ENCODE measurements at places on chromosomes 6 and 20. TPM values are rescaled to one million over a fixed set of nuclear protein-coding genes. Genes with fewer than 3 reads are reported as not detected.

DNA sequence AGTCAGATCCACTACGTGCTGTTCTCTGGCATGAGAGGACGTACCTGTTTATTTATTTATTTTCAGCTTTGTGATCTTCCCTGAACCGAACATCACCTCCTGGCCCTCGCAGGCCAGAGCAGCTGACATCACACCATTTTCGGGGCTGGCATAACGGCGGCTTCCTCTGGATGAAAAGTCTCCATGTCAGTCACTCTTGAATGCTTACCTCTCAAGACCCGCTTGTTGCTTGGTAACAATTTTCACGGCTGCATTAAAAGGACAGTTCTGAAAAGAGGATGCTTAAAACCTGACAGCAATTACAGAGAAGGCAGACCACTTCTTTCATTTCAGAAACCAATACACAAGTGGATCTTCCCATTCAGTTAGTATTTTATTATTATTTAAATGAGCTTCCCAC is 159.8 kb upstream of the CDH4 start:
- H3K36me3 ChIP-seq, result no peaks in the 10 kb centered on the region
- H3K4me1 ChIP-seq, result no peaks in the 10 kb centered on the region
- H3K27me3 ChIP-seq, result no peaks in the 10 kb centered on the region
- H3K27ac ChIP-seq, result no peak overlapping the region
- DNase-seq, result no peak

- no peaks in the 10 kb centered on the region for H3K27me3 ChIP-seq
- H3K27ac ChIP-seq, result no peak overlapping the region
- no peaks in the 10 kb centered on the region for H3K36me3 ChIP-seq
- DNase-seq, result no peak
Measured at GRCh38 chr6:14520029-14520428, 402.5 kb downstream of the CD83 start.

The KLHDC3 gene
- 76.6 TPM for total RNA-seq

The E2F1 gene
- total RNA-seq, result 77.5 TPM

DNA sequence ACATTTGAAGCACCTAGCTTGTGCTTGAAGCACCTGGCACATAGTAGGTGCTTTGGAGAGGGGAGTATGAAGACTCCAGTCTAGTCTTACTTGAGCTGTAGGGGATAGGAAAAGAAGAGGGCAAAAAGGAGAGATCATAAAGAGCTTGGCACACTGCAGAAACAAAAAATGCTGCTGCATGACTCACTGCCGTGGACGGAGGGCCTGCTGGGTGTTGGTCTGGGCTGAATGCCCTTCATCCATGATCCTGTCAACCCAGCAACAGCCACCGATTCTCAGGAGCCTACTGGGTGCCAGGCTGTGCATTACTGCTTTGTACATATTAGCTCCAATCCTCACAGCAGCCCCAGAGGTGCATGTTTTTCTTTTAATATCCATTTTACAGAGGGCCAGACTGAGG is 6.0 kb downstream of the PDYN start:
- H3K27me3 ChIP-seq, result peaks cover 17% of the 10 kb centered on the region
- no peaks in the 10 kb centered on the region for H3K4me1 ChIP-seq
- no peak overlapping the region for H3K27ac ChIP-seq
- H3K4me3 ChIP-seq, result no peak overlapping the region

GRCh38 chr6:34340906-34341480 is 51.5 kb downstream of the NUDT3 start:
- no peak overlapping the region for H3K27ac ChIP-seq
- peaks cover 7% of the 10 kb centered on the region for H3K36me3 ChIP-seq
- H3K4me1 ChIP-seq, result peaks cover 31% of the 10 kb centered on the region
- no peaks in the 10 kb centered on the region for H3K27me3 ChIP-seq
- no peak for DNase-seq
- no peak overlapping the region for H3K4me3 ChIP-seq

The SLC26A8 gene
- total RNA-seq, result not detected

The C20orf141 gene
- total RNA-seq, result not detected

DNA sequence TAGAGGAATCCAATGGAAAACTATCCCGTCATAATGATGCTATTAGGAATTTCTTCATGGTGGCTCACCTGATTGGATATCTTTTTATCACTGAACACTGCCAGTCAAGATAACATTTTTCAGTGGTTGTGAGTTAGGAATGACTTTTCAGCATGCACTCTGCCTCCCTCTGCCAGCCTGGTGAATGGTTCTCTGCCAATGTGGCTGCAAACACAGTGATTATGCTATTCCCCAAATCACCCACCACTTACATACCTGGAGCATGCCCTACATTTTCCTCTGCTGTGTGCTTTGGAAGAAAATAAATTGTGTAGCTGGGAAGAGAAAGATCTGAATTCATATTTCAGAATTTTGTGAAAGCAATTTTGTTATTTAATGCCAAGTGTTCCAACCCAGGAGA is 102.6 kb upstream of the LAMP5 start:
- DNase-seq, result no peak
- no peaks in the 10 kb centered on the region for H3K36me3 ChIP-seq
- H3K27ac ChIP-seq, result no peak overlapping the region
- H3K27me3 ChIP-seq, result no peaks in the 10 kb centered on the region
- no peak overlapping the region for H3K4me3 ChIP-seq
- H3K4me1 ChIP-seq, result no peaks in the 10 kb centered on the region

DNA sequence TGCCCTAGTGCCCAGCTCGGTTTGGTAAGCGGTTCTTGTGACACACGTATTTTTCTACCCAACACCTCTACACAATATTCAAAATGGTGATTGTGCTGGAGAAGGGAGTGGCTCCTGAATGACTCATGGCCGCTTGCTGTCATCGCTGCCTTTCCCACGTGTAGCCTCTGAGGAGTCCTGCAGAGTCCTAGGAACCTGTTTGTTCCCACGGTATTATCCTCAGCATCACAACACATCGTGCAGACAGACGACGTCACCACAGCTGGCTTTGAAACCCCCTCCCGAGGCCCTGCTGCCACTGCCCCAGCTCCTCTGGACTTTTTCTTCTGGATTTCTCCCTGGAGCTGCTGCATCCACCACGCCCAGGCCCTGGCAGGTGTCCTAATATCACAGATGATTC is 353.5 kb downstream of the SMOC2 start:
- H3K4me3 ChIP-seq, result no peak overlapping the region
- DNase-seq, result no peak
- no peak overlapping the region for H3K27ac ChIP-seq
- H3K36me3 ChIP-seq, result no peaks in the 10 kb centered on the region
- no peaks in the 10 kb centered on the region for H3K4me1 ChIP-seq

GRCh38 chr20:8709627-8710026 is 359.3 kb upstream of the PLCB4 start:
- H3K4me1 ChIP-seq, result no peaks in the 10 kb centered on the region
- H3K27ac ChIP-seq, result no peak overlapping the region
- H3K4me3 ChIP-seq, result no peak overlapping the region

The KHDC1 gene
- 6.4 TPM for total RNA-seq

- no peak overlapping the region for H3K4me3 ChIP-seq
- no peak for DNase-seq
- H3K27ac ChIP-seq, result no peak overlapping the region
- H3K27me3 ChIP-seq, result peaks cover 17% of the 10 kb centered on the region
- H3K4me1 ChIP-seq, result no peaks in the 10 kb centered on the region
Measured at GRCh38 chr6:138383776-138384175, 6.1 kb downstream of the SMIM28 start.

The BANF2 gene
- not detected for total RNA-seq

DNA sequence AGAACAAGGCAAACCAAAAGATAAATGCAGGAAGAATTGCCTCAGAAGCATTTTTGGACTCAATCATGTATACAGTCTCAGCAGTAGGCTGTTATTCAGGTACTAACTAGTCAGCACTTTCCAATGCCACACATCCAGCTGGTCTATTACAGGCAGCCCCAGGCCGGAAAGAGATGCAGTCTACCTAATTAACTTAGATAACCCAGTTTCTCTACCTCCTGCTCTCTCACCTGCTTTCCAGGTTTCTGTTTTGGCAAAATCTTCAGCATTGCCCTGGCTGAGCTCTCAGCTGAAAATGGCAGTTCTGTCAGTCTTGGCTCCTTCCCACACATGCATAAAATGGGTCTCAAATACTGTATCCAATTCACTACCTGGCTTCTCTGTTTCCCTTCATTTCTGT is 101.3 kb upstream of the UFL1 start:
- peaks cover 4% of the 10 kb centered on the region for H3K27me3 ChIP-seq
- DNase-seq, result no peak
- H3K27ac ChIP-seq, result no peak overlapping the region
- H3K36me3 ChIP-seq, result no peaks in the 10 kb centered on the region

The SLC35F1 gene
- total RNA-seq, result not detected

- peaks cover 21% of the 10 kb centered on the region for H3K27me3 ChIP-seq
- H3K4me3 ChIP-seq, result no peak overlapping the region
- no peaks in the 10 kb centered on the region for H3K36me3 ChIP-seq
- H3K4me1 ChIP-seq, result peaks cover 7% of the 10 kb centered on the region
- H3K27ac ChIP-seq, result no peak overlapping the region
- no peak for DNase-seq
Measured at GRCh38 chr20:64103871-64104666, 3.3 kb downstream of the NPBWR2 start.

- no peak overlapping the region for H3K27ac ChIP-seq
- H3K4me1 ChIP-seq, result peaks cover 19% of the 10 kb centered on the region
- H3K4me3 ChIP-seq, result no peak overlapping the region
- H3K36me3 ChIP-seq, result no peaks in the 10 kb centered on the region
- H3K27me3 ChIP-seq, result peaks cover 74% of the 10 kb centered on the region
- no peak for DNase-seq
Measured at GRCh38 chr6:1383729-1384548, 5.4 kb upstream of the FOXF2 start.

DNA sequence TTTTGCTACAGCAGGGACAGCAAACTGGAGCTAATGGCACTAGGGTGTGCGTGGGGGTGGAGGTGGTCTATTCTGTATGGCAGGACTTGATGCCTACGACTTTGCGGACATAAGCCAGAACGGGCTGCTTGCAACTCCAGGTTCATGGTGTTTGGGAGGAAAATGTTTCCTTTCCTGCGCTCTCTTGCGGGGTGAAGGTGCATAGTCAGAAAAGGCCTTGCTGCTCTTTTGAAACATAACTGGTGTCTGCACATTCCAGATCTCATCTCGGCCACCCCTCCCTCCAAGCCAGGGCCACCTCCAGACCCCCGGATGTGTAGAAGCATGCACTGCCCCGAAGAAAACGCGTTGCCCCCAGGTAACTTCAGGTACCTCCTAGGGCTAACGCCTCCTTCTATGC is 8.1 kb downstream of the FOXA2 start:
- H3K27ac ChIP-seq, result no peak overlapping the region
- no peak for DNase-seq
- H3K4me3 ChIP-seq, result no peak overlapping the region
- no peaks in the 10 kb centered on the region for H3K36me3 ChIP-seq

The RIMS1 gene
- total RNA-seq, result not detected

The STX11 gene
- 24.7 TPM for total RNA-seq

DNA sequence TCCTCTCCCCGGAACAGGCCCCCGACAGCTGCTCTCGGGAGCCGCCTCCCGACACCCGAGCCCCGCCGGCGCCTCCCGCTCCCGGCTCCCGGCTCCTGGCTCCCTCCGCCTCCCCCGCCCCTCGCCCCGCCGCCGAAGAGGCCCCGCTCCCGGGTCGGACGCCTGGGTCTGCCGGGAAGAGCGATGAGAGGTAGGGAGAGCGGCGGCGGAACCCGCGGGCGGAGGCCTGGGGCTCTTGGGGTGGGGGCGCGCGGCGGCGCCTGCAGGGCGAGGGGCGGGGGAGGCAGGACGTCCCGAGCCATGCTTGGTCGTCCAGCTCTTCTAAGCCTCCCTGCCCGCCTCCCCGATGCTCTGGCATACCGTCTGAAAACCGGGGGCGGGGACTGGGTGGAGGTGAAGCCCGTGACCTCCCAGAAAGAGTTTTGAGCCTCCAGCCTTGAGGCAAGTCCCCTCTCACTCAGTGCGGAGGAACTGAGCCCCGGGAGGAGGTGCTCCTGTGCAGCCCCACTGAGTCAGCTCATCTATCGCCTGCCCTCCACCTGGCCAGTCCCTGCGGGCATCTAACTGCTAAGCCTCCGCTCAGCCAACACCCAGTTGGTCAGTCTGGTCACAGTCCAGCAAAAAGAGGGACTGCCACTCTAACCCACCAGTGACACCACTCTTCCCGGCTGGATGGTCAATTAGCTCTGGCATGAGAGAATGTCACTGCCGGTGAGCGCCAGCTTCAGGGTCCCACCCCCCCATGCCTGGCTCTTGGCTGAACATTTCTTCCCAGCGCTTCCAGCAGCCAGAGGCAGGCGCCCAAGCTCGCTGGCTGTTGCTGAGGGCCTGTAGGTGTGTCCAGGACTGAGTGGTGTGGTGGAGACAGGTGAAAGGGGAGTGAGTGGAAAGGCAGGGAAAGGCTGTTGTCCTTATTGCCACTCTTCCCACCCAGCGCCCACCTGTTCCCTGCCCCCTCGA is 482 bp downstream of the DDR1 start:
- H3K4me1 ChIP-seq, result peaks cover 41% of the 10 kb centered on the region
- DNase-seq, result peak; percentile 25
- no peaks in the 10 kb centered on the region for H3K36me3 ChIP-seq
- H3K4me3 ChIP-seq, result peak overlapping the region; percentile 77

- H3K36me3 ChIP-seq, result peaks cover 59% of the 10 kb centered on the region
- peaks cover 13% of the 10 kb centered on the region for H3K4me1 ChIP-seq
- H3K4me3 ChIP-seq, result no peak overlapping the region
Measured at GRCh38 chr6:166933396-166933795, 23.0 kb downstream of the RNASET2 start.

The SLC35D3 gene
- total RNA-seq, result not detected

The ARFGEF3 gene
- 0.22 TPM for total RNA-seq

DNA sequence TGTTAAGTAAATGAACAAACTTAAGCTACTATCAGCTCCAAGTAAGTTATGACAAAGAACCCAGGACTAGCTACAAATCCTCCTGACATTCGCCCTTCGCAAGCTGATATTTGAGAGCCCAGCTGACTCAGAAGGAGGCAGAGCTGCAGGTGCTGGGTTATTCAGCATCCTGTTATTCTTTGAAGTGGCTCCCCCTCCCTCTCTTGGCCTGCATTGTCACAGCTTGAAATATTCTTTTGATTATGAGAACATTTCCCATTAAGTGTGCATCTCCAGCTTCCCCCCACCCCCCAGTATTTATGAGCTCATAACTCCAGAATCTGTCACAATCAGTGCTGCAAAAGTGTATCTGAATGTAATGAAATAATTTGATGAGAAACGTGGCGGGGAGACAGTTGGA is 78.8 kb upstream of the RALY start:
- no peak overlapping the region for H3K4me3 ChIP-seq
- DNase-seq, result peak; percentile 10
- H3K36me3 ChIP-seq, result no peaks in the 10 kb centered on the region
- H3K4me1 ChIP-seq, result peaks cover 5% of the 10 kb centered on the region
- H3K27ac ChIP-seq, result no peak overlapping the region
- peaks cover 9% of the 10 kb centered on the region for H3K27me3 ChIP-seq

GRCh38 chr20:62119115-62119514 is 3.2 kb upstream of the LSM14B start:
- no peak overlapping the region for H3K4me3 ChIP-seq
- H3K4me1 ChIP-seq, result peaks cover 19% of the 10 kb centered on the region
- no peak overlapping the region for H3K27ac ChIP-seq
- H3K36me3 ChIP-seq, result peaks cover 2% of the 10 kb centered on the region
- DNase-seq, result no peak
- H3K27me3 ChIP-seq, result no peaks in the 10 kb centered on the region

DNA sequence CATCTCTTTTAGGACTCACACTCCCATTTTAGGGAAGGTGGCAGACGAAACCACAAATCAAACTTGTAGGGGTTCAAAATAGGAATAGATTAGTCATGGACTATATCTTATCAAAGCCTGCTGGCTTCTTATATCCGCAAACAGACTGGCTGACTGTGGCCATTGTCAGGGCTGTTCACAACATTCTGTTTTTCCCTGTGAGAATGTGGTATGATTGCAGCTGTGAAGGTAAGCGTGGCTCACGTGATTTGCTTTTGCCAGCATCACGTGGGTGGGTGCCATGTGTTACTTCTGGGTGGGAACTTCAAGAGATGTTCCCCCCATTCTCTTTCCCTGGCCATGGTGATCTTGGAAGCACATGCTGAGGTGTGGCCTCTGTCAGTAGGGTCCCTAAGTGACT is 5.9 kb downstream of the IP6K3 start:
- no peaks in the 10 kb centered on the region for H3K36me3 ChIP-seq
- H3K4me1 ChIP-seq, result no peaks in the 10 kb centered on the region
- no peak overlapping the region for H3K27ac ChIP-seq
